CD4-positive, alpha-beta T cell treated with Interleukin-10 for 1 hour (primary cell): ENCODE measurements at places on chromosomes 7 and 10.

GRCh38 chr7:133155642-133156041 lies 73.8 kb upstream of the CHCHD3 start:
- no peak for DNase-seq

DNA sequence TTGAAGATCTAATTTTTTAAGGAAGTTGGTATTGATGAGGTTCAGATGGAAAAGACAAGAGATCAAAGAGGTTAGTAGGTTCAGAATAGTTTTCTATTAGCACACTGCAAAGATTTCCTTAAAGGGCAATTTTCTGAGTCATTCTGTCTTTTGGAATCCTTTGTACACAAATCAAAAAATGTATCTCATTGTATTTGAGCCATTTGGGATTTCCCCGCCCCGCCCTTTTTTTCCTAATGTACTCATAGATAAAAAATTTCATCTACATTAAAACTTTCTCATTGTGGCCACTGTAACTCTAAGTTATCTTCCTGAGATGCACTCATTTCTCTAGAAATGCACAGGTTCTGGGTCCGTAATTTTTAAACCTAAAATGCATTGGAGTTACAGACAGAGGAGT lies 12.1 kb downstream of the GIMAP6 start:
- DNase-seq = no peak

DNA sequence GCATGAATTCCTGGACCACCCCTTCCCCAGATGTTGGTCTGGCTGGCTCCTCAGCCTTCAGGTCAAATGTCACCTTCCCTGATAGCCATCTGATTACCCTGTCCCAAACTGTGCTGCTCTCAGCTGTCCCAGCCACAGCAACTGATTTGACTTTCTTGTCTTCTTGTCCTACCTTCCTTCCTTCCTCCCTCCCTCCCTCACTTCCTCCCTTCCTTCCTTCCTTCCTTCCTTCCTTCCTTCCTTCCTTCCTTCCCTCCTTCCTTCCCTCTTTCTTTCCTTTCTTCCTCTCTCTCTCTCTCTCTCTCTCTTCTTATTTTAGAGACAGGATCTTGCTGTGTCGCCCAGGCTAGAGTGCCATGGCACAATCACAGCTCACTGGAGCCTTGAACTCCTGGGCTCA lies 242.5 kb downstream of the RPS24 start:
- DNase-seq = no peak

GRCh38 chr7:127689194-127689772 lies 37.3 kb downstream of the SND1 start:
- no peak for DNase-seq

DNA sequence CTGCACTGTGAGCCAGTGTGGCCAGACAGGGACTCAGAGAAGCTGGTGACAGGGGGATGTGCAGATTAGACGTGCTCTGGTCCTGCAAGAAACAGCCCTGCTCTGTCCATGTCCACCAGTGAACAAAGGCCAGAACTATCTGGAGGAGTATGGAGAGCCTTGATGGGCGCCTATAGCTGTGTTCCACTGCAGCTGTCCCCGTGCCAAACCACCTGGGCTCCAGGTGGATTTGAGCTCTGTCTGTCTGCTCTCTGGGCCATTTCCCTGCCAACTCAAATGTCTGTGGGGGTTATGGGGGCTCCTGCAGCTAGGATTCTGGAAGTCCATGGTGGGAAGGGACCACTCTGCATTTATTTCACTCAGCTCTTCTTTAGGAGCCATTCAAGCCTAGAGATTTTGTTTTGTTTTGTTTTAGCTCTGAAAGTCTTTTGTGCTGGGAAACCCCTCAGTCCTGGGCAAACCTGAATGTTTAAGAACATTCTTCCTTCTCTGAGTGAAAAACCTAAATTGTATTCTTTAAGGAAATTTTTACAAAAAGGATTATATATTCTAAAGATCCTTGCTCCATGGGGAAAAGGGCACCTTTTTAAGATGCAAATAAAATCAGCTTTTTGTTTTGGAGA lies 1039.5 kb upstream of the SORCS1 start:
- DNase-seq = no peak

DNA sequence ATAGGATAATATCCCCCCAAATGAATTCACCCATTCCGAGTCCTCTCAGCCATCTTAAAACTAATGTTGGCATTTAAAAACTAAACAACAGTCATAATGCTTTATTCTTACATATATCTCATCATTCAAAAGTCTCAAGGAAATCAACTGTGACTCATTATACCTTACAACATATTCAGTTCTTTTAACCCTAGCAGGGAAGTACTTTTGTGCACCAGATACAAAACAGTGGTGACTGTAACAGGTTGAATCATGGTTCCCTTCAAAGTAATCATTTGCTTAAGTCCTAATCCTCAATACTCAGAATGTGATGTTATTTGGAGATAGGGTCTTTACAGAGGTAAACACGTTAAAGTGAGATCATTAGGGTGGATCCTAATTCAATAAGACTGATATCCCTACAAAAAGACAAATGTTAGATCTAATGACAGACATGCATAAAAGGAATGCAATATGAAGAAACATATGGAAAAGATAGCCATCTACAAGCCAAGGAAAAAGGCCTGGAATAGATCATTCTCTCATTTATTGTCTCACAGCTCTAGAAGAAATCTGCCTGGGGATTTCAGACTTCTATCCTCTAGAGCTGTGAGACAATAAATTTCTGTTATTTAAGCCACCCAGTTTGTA lies 42.3 kb downstream of the RELN start:
- no peak for DNase-seq

DNA sequence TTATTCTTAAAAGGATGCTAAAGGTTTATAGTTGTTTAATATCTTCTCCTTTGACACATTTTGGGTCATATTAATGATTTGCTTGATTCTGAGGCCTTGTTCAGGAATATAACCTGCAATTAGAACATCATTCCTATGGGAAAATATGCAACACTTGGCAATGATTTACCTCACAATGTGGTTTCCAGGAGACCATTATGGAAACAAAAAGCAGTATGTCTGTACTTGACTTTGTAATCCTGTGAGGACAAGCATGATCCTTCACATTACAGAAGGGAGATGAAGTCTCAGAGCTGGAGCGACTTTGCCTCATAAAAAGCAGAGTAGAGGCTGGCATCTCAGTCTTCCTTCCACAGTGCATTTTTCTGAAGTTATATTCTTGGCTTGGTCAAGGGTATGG lies 57.0 kb upstream of the CDCA7L start:
- DNase-seq = no peak

DNA sequence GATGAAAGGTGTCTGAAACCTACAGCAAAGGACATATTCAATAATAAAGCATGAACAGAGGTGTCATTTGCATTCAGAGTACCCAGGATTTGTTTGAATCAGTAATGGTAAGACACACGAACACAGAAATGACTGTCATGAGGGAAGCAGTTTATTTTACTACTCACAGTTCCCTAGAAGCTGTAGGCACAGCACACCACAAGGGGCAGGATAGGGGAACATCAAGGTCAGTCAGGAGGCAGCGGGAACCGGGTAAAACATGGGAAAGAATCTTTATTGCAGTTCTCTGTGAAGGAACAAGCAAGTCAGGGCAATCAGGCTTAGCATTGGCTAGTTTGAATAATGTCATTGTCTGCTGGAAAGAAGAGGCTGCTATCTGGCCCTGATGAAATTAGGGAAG lies 70.2 kb upstream of the PDSS1 start:
- DNase-seq = no peak

DNA sequence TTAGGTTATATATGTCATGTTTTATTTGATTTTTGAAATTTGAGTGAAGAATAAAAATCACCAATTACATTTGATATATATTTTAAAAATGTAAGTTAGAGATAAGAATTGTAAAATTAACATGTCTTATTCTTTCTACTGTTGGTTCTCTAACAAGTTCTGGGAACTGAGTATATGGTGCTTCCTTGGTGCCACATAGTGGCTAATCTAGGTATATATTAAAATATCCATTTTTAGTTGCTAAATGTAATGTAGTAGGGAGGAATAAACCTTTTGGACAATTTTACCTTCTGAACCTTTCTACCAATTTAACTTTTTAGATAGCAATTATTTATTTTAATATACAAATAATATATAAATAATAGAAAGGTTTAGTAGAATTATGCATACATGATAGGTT lies 17.5 kb downstream of the CFAP69 start:
- peak; percentile 13 for DNase-seq

GRCh38 chr10:506451-507354 lies 182.8 kb downstream of the DIP2C start:
- DNase-seq = no peak

DNA sequence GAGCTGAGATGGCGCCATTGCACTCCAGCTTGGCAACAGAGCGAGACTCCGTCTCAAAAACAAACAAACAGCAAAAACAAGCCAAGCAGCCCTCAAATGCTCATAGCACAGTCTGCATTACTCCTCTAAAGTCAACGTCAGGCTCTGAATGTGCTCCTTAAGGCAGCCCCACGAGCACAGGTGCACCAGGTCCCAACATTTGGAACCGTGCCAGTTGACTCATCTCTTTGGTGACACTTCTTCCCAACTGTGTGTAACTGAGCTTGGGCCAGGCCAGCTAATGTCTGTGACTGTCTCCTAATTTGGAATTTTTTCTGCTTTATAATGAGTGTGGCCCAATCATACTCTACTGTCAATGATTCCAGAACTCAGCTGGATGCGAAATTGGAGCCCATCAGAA lies 66.3 kb upstream of the EFCAB10 start:
- no peak for DNase-seq

DNA sequence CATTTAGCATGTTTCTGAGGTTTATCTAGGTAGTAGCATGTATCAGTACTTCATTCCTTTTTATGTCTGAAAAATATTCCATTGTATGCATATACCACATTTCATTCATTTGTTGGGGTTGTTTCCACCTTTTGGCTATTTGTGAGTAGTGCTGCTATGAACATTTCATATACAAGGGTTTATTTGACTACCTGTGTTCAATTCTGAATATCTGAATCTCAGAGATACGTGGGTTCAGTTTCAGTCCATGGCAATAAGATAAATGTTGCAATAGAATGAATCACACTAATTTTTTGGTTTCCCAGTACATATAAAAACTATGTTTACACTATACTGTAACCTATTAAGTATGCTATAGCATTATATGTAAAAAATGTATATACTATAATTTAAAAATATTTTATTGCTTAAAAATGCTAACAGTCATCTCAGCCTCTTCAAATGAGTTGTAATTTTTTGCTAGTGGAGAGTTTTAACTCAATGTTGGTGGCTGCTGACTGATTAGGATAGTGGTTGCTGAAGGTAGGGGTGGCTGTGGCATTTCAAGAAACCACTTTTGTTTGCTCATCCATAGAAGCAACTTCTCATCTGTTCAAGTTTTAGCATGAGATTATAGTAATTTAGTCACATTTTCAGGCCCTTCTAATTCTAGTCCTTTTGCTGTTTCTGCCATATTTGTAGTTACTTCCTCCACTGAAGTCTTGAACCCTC lies 13.9 kb downstream of the PLEKHA1 start:
- no peak for DNase-seq

DNA sequence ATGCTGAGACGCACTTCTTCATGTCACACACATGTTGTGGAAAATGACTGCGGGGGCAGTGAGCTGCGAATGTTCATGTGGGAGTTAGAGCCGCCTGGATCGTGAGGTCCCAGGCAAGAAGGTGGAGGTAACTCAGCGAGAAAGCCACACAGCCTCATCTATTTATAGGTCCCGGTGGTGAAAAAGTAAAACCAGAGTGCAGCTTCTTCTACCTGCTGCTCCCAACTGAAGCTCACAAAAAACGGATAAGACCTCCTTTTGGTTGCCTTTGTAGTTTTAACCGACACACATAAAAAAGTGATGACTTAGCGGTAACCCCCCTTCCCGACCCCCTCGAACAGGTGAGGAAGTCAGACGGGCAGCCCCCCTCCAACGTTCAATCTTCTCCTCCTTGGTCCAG lies 276.9 kb downstream of the GATA3 start:
- peak; percentile 65 for DNase-seq

DNA sequence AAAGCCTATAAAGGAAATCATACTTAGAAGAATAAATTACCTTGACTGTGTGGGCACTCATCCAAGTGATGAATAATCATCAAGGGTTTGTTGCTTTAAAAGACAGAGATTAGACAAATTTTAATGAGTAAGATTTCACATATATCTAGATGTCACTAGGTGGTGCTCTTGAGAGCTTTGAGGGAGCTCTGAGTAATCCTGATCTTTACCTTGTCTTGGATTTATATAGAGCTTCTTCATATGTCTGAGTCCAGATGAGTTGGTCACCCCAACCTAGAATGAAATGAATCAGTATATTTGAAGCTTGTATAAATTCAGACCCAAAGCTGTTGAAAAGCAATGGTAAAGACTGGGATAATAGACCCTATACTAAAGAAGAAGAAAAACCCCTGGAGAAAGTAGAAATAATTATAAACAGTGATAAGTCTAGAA lies 3.7 kb downstream of the AGR2 start:
- no peak for DNase-seq

- no peak for DNase-seq
Observed at GRCh38 chr10:61684894-61685507, 22.3 kb downstream of the CABCOCO1 start.

DNA sequence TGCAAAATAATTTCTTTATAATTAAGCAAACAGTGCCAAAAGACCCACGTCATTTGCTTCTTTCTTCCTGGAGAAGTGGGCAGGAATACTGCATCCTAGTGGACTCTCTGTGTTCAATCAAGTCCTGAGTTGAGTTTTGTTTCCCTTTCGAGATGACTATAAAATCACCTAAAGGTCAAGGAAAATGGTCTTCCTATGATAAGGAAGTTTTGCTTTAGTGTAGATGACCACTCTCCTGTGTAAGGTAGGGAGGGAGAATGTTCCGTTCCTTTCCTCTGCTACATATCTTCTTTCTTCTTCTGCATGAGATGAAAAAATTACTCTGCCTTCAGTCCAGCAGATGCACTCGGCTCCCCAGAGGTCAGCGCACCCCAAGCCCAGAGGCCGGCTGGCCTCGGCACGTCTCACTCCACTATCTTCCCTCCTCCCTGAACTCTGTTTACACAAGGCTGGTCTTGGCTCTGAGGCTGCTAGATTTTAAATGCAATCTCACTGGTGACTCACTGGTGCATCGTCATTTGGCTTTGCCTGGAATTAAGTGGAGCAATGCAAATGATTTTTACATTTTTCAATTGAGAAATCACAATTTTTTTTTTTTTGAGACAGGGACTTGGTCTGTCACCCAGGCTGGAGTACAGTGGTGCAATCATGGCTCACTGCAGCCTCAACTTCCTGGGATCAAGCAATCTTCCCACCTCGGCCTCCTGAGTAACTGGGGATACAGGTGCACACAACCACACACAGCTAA lies 18.6 kb upstream of the VDAC2 start:
- DNase-seq = no peak

DNA sequence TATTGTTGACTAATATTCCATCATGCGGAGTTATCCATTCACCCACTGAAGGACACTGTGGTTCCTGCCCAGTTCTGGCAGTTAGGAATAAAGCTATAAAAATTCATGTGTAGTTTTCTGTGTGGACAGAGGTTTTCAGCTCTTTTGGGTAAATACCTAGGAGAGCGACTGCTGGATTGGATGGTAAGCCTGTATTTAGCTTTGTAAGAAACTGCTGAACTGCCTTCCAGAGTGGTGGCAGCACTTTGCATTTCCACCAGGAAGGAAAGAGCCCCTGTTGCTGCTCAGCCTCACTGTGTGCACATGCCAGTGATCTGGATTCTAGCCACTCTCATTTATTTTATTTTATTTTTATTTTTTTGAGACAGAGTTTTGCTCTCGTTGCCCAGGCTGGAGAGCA lies 14.2 kb downstream of the ZNF775 start:
- no peak for DNase-seq
